Activated T-cell treated with anti-CD3 and anti-CD28 coated beads for 24 hours (primary cell): ENCODE measurements at places on chromosomes 6 and 20.

- DNase-seq = no peak
Observed at GRCh38 chr6:14516956-14517355, 399.4 kb downstream of the CD83 start.

DNA sequence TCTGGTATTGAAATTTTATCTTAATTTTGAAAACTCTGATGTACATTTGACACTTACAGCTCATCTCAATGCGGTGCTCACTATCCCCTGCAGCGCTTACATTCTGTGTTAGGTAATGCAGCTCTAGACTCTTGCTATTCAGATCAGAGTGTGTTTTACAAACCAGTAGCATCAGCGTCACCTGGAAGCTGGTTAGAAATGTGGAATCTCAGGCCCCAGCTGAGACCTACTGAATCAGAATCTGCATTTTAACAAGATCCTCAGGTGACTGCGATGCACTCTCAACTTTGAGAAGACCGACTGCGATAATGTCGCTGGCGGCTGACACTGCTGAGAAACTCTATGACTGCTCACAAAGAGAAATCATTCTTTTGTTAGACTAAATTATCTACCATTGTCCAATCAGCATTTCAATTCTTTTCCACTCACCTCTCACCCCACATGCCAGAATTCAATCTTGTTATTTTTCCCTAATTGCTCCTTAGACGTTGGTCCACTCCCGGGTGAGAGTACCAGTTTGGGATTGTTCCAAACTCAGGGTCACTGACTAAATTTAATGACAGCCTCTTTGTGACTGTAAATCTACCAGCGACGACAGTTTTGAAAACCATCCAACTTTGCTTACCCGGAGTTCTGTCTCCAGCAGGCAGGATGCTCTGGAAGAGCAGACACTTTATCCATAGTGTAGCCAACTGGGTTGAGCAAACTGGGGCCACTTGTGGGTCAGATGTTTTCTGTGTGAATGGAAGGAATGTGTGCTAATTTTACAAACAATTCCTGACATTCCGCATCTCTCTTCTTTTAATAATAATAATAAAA is 140.1 kb upstream of the BTBD3 start:
- no peak for DNase-seq

DNA sequence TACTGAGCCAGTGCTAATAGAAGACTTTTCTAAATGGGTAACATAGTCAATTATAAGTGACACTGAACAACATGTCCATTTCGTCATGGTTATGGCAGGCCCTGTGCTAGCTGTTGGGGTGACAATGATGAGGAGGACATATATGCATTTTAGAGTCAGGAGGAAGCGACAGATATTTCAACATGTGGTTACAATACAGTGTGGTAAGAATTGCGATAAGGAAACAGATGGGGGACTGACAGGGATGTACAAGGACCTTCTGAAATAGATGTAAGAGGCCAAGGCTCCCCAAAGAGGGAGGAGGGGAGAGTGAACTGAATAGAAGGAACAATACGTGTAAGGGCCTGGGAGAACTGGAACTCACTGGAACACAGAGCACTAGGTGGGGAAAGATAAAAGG is 11.7 kb downstream of the MMP24 start:
- DNase-seq = no peak

DNA sequence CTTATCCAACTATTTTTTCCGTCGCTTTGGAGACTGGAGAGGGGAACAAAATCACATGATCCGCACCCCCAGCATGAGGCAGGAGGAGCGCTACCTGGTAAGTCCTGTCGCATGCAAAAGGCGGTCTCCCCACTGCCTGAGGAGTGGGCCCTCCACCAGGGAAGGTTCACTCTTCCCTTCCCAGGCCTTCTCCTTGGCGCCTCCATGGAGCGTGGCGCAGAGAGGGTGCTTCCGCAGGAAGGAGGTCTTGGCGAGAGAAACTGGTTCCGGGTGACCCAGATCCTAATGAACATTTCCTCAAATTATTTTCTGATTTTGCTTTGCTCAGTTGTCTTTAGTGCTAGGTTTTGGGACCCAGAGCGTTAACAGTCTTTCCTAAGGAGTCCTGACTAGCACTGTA is 217.6 kb downstream of the UST start:
- DNase-seq = no peak

DNA sequence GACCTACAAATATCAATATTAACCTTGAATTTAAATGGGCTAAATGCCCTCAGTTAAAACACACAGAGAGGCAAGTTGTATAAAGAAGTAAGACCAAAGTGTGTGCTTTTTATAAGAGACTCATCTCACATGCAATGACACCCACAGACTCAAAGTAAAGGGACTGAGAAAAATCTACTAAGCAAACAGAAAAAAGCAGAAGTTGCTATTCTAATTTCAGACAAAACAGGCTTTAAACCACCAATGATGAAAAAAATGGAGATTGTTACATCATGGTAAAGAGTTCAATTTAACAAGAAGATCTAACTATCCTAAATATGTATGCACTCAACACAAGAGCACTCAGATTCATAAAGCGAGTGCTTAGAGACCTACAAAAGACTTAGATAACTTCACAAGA is 741.9 kb upstream of the MARCKS start:
- DNase-seq = no peak

GRCh38 chr6:55748880-55749279 is 126.5 kb downstream of the BMP5 start:
- DNase-seq = no peak

DNA sequence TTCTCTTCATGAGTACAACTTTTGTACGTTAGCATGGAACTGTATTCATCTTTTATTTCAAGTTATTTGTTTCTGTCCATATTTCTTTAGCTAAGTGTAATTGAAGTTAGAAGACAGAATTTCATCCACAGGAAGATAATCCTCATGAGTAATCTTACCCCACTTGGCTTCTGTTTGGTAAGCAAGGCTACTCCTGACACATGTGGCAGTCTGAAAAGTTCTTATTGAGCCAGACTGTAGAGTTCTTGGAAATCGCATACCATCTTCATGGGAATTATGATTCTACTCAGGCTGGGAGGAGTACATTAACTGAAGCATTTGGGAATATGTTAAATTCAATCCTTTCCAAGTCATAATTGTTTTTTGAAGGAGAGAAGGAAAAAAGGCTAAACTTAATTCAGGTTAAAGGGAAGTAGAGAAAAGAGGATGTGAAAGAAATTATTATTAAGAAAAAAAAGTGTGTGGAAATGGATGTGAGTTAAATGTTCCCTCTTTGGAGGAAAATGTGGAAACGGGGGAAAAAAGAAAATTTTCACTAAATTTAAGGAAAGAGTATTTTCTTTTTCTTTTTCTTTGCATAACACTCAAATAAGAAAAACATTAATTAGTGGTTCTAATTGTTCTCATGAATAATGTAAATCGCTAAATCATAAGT is 41.5 kb upstream of the TENT5A start:
- DNase-seq = no peak

- DNase-seq = no peak
Observed at GRCh38 chr6:143179096-143179495, 118.4 kb downstream of the AIG1 start.

DNA sequence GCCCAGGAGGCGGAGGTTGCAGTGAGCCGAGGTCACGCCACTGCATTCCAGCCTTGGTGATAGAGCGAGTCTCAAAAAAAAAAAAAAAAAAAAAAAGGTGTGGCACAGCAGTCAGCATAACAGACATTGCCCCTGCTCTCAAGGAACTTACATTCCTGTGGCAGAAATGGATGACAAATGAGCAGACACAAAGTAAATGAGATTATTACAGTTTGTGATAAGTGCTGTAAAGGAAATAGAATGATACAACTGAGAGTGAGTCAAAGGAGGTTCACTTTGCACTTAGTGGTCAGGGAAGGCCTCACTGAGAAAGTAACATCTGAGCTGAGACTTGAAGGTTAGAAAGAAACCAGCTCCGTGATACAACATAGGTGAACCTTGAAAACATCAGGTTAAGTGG is 36.4 kb downstream of the CEP250 start:
- DNase-seq = no peak

- no peak for DNase-seq
Observed at GRCh38 chr20:53831812-53832211, 238.2 kb upstream of the ZNF217 start.

GRCh38 chr20:63488315-63489251 is 10.3 kb downstream of the EEF1A2 start:
- no peak for DNase-seq

- no peak for DNase-seq
Observed at GRCh38 chr6:47187113-47187512, 122.6 kb downstream of the TNFRSF21 start.

GRCh38 chr20:44495257-44495656 is 19.6 kb downstream of the TTPAL start:
- no peak for DNase-seq

- no peak for DNase-seq
Observed at GRCh38 chr6:1605893-1606779, 3.6 kb upstream of the FOXC1 start.

DNA sequence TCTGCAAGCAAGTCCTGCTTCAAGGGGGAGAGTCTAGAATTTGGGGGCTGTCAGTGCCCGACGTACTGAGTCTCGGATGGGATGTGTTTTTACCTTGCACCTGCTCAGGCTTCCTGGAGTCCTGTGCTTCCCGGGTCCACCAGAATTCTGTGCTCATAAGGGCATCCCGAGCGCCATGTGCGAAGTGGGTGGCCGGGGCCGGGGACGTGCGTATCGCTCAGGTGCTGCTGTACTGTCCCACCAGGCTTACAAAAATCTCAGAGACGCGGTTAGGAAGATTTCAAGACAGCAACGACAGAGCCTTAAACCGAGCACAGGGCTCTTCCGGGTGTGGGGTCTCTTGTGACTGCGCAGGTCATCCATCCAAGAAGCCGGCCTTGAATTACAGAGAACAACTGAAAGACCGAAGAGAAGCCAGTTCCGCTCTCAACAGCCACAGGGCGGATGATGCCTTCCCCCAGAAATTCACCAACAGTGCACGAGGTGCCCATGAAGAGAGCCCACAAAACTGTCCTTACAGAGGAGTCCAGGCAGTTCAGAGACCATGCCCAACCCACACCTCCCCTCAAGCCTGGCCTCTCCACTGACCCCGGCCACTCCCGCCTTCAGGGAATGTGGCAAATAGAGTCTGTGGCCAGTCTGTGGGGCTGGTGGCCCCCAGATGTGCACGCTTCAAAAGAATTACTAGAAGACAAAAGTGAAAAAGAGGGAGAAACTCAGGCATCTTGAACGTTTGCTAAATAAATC is 104.7 kb downstream of the PXDC1 start:
- DNase-seq = no peak

DNA sequence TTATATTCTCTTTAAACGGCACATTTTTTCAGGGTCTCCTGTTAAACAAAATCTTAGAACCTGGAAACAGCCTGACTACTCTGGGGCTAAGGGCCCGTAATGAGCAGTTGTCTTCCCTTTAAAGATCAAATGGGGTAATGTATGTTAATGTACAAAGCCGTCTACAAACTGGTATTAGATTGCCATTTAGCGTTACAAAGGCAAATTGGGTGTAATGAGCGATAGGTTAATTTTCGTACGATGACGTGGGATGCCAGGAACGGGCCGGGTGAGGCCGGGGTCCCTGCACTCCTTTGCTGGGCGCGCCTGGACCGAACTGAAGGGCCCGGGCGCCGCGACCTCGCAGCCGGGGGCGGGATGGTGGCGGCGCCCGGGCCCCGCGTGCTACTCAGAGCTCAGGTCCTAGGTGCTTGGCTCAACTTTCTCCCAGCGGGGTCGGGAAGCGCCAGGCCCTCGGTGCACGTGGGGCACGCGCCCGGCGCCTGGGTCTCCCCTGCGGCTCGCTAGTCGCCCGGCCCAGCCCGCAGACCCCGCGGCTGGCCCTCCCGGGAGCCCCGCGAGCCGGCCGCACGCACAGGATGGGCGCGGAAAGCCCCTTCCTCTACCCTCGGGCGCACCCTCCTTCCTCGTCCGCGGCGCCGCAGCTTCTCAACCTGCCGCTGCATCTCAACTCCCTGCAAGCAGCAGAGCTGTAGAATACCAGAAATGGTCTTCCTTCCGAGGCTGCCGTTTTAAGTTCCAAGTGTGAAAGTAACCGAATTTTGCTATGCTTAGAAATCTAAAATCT is 5.9 kb downstream of the NKX2-4 start:
- no peak for DNase-seq
